ENCODE measurements at places on chromosomes 11 and 22.

DNA sequence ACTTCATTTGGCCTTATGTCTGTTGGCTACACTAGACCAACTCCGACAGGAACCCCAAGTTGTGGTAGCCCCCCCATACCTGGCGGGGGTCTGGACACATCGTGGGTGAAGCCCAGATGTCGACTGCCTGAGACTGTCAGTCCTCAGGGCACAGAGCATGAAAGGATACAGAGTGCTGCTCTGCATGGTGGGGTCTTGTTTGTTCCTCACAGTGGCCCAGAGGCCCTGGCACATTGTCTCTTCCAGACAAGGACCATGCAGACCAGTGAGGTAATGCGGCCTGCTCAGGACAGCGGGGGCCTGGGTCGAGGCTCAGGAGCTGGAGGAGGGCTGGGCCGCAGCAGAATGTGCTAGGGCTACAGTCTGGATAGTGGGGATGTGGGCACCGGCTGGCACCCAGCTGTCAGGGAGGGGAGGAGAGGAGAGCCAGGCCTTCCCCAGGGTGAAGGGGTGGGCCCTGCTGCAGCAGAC, 14.6 kb downstream of the CAPN5 start:
- DNase-seq = no peak

DNA sequence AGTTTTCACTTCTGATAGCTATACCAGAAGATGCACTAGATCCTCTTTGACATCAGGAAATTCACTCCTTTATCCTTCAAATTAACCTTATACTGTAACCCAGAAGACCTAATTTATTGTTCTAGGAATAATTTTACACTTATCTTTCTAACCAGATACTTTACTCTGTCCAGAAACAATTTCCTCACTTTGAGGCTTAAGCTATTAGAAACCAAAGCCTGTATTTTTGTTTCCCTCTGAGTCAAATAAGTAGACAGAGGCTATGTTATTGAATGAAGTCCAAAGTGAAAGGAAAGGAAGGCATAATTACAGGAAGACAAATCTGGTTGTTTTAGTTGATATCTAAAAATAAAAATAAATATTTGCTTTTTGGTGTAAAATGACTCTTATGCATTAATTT, 2.2 kb downstream of the OR51V1 start:
- no peak for DNase-seq

- no peak for DNase-seq
These were observed 1291.0 kb downstream of the TBC1D22A start for GRCh38 chr22:48053486-48053885.

GRCh38 chr11:62539238-62539925, 7.2 kb downstream of the AHNAK start:
- peak; percentile 55 for DNase-seq

DNA sequence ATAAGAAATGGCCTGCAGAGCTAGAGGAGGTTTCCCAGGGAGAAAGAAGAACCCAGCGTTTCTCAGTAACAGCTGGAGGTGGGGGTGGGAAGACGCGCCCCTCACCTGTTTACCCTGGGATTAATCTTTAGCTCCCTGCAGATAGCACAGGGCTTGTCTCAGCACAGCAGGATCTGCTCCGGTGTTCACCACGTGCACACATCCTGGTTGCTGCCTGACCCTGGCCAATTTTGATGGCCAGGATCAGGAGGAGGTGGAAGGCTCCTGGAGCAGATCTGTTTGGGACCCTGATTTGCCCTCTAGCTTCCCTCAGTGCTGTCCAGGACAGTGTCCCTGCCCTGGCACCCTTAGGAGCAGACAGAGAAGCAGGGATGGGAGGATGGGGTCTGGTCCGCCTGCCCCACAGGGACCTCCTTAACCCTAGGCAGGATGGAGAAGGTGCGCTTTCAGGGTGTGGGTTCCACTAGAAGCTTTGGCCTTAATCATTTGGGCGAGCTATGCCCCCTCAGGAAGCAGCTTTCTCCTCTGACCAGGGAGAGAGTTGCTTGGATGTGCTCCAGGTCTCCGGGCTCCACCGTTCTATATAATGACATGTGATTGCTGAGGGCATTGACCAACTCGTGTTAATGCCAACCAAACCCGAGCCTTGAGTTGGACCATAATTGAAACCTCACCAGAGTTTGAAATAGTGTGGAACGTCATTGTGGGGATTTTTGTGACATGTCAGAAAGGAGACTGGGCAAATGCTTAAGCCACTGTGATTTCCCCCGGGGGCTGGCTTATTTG, 19.3 kb downstream of the UPB1 start:
- no peak for DNase-seq

DNA sequence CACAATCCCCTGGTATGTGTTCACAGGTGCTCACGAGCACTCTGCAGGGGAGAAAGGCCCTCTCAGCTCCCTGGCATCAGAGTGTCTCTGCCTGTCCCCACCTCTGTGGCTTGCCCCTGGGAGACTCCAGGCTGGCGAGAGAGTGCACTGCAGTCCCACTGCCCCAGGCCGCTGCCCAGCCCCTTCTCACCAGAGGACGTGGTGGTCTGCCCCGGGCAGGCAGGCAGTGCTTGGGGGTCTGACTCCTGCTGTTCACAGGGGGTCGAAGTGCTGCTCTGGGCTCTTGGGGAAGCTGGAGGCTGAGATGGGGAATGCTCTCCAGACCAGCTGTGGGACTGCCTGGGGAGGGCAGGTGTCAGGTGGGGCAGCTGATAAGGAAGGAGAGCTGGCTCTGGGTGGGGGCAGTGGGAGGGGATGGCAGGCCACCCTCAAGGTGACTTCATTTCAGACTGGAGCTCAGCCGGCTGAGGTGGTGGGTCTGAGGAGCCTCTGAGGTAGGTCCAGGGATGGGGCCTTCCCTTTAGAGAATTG, 151.0 kb upstream of the B3GAT1 start:
- DNase-seq = no peak
